ENCODE measurements at places on chromosomes 13 and 19.

- DNase-seq = no peak
These were observed 27.7 kb downstream of the TUBA3C start for GRCh38 chr13:19153782-19154450.

DNA sequence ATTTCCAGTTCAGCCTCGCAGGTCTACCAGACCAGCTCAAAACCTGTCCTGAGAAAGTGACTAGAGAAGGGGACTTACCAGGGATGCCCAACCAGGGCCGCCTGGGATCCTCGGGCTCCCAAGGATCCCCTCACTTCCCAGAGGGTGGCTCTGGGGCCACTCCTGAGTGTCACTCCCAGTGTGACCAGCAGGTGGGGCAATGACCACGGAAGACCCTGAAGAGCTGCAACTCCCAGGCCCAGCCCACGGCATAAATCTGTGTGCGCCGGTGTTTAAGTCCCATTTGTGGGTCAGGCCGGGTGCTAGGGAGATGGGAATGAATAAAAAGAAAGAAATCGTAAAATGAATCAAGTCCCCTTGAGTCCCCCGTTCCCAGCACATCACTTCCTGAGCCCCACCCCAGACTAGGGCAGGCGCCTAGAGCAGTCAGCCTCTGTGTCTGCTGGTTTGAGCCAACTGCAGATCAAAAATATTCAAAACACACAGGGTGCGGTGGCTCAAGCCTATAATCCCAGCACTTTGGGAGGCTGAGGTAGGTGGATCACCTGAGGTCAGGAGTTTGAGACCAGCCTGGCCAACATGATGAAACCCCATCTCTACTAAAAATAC is 10.7 kb downstream of the PTGIR start:
- DNase-seq = peak; percentile 85

DNA sequence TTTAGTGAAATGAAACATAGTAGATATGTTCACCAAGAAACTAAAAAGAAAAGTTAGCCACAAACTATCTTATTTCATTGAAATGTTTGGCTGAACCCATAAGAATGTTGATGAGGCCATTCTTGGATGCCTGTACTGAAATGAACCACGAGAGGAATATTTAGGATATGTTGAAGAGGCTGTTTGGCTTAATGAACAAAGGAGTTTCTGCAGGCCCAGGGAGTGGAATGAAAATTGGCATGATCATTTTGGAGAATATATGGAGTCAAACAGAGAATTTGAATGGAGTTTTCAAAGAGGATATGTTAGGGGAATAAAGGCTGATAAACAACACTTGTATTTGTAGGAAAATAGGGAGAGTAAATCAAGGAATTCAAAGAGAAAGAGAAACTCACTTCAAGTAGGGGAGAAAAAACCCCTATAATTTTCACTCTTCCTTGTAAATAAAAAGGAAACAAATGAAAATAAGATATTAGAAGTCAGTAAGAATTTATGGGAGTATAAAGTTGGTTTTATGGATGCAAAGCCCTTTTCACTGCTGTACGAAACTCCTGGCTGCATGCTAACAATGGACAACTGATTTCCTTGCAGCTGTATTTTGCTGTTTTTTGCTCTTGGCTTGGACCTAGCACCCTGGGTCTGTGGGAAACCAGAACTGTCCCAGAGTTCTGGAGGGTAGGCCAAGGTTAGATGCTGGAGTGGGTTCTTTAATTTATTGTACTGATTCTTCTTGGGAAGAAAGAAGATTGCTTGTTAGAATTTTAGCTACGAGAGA is 36.5 kb downstream of the KL start:
- DNase-seq = no peak

DNA sequence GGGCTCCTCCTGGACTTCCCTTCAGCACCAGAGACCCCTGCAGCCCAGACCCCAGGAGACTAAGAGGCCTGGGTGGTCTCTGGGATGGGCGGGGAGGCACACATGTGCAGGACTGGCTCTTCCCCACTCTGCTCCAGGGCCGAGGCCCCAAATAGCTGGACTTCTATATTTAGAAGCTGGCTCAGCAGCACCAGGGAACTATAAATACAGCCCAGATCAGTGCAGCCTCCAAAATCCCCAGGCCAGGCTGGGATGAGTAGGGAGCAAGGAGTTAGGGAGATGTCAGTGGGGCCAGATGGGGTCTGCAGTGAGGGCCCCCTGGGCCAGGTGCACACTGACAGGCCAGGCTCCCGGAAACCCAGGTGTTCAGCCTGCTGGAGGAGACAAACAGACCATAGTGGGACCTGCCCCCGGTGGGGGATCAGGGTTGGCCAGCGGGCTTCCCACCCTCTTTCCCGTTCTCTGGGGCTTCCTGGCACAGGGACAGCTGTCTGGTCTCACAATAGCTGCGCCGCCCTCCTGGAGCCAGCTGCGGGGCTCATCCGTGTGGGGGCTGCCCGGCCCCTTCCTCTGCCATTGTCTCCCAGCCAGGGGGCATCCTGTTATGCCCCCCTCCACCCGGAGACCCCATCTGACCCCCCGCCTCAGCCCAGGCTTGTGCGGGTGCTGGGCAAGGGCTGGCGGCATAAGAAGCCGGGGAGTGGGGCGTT is 5.5 kb upstream of the ADGRE5 start:
- no peak for DNase-seq

- no peak for DNase-seq
These were observed 161.1 kb downstream of the LMO7 start for GRCh38 chr13:75797239-75797638.

DNA sequence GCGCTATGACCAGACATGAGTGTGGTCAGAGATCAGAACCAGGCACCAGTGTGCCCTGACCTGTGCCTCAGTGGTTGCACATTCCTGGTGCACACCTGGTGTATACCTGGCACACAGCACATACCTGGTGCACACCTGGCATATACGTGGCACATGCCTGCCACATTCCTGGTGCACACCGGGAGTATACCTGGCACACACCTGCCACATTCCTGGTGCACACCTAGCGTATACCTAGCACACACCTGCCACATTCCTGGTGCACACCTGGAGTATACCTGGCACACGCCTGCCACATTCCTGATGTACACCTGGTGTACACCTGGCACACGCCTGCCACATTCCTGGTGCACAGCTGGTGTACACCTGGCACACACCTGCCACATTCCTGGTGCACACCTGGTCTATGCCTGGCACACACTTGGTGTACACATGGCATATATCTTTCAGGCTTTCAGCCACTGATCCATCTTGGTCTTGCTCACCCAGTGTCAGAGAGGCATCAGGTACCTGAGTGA is 61.3 kb upstream of the ADGRL1 start:
- DNase-seq = no peak

GRCh38 chr19:47589824-47590223 is 16.9 kb upstream of the ZNF541 start:
- DNase-seq = no peak

DNA sequence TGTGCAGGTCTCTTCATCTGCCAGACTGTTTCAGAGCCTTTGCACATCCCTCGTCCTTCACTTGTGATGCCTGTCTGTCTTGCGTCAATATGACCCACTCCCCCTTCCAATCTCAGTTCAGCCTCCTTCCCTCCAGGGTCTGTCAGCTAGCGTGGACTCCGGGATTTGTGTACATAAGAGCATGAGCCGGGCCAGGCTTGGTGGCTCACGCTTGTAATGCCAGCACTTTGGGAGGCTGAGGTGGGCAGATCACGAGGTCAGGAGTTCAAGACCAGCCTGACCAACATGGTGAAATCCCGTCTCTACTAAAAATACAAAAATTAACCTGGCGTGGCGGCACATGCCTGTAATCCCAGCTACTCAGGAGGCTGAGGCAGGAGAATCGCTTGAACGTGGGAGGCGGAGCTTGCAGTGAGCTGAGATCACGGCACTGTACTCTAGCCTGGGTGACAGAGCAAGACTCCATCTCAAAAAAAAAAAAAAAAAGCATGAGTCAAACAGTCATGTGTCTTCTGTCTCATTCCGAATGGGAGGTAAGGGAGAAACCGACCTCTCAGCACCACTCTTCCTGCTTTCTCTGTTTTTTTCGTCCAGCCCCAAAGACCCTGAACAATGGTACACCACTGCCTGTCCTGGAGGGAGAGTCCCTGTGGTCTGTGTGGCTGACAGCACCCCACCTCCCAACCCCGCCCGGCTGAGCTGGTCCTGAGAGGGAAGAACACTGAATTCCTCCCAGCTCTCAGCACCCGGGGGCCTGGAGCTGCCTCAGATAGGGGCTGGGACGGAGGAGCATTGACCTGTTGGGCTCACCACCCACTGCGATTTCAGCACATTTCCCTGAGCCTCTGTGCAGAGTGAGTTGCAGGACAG is 2.4 kb upstream of the SIGLEC9 start:
- no peak for DNase-seq

DNA sequence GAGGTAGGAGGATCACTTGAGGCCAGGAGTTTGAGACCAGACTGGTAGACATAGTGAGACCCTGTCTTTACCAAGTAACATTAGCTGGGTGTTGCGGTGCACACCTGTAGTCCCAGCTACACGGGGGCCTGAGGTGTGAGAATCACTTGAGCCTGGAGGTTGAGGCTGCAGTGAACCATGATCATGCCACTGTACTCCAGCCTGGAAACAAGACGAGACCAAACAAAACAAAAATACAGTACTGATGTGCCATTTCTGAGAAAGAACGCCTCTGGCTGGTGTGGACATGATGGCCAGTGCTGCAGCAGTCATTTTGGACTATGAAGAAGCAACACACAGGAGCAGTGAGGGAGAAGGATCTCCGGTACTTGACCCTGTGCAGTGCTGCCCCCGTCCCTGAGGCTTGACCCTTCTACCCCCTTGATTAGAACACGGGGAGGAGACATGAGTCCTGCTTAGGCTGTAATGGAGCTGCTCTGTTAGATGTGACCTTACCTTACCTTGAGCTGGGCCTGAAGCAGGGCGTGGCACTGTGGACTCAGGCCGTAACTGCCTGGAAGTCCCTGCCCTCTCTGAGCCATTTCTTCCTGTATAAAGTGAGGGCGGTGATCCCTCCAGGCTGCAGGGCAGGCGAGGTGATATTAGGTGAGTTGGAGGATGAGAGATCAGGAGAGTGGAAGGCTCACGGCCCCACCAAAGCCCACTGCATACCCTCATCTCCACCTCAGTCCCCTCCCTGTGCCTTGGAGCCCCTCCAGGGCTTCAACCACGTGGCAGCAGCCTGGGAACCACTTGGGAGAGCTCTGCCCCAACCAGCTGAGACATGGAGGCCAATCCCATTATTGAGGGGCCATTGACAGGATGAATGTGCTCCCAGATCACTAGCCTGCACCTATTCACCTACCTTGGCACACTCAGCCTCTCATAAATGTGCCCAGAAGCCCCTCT is 5.9 kb downstream of the RPL18A start:
- no peak for DNase-seq

GRCh38 chr13:96768524-96768923 is 225.8 kb downstream of the OXGR1 start:
- DNase-seq = no peak

DNA sequence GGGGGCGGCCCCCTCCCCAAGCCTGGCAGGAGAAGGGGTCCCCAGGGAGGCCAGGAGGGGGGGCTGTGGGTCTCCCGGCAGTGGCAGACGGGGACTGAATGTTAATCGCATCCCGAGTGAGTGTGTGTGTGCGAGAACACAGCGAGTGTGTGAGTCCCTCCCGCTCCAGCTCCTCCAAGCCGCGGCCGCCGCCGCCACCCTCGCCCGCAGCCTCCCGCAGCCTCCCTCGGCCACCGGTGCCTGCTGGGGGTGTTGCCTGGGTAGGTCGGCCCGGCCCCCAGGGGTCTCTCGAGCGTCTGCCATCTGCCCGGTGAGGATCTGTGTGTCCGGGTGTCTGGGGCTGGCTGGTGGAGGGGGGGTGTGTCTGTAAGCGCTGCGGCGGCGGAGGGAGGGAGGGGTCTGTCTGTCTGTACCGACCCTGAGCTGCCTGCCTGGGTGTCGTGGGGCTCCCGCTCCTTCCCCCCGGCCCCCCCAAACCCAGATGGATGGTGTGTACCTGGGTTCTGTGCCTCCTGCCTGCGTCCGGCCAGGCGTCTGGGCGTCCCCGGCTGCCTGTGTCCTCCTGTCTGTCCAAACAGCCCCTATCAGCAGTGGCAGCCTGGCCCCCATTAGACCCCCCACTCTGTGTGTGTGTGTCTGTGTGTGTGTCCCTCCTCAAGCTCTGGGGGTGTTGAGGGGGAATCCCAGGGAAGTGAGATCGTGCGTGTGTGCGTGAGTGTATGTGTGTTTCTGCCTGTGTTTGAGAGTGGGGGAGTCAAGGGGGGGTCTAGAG is at the start of gene GRIN2D:
TSS of gene GRIN2D (plus strand) at position 110 of the 772 bp plus-strand sequence. CDS start 4,725 bp downstream, outside the sequence.
- no peak for DNase-seq

DNA sequence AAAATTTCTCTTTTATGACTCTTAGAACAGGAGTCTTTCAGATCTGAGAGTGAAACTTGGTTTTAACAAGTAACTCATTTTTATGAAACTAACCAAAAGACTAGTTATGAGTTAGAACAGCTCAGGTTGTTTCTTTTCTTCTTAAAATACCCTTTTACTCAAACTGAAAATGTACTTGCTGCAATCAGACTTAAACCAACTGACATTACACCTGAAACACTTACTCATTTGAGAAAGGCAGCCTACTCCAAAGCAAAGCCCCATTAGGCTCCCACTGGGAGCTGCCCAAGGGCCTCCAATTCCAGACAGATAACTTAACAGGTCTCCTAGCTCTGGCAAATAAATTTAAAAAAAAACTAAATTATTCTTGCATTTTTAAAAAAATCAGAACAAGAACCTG is 3.6 kb downstream of the FOXO1 start:
- DNase-seq = no peak

DNA sequence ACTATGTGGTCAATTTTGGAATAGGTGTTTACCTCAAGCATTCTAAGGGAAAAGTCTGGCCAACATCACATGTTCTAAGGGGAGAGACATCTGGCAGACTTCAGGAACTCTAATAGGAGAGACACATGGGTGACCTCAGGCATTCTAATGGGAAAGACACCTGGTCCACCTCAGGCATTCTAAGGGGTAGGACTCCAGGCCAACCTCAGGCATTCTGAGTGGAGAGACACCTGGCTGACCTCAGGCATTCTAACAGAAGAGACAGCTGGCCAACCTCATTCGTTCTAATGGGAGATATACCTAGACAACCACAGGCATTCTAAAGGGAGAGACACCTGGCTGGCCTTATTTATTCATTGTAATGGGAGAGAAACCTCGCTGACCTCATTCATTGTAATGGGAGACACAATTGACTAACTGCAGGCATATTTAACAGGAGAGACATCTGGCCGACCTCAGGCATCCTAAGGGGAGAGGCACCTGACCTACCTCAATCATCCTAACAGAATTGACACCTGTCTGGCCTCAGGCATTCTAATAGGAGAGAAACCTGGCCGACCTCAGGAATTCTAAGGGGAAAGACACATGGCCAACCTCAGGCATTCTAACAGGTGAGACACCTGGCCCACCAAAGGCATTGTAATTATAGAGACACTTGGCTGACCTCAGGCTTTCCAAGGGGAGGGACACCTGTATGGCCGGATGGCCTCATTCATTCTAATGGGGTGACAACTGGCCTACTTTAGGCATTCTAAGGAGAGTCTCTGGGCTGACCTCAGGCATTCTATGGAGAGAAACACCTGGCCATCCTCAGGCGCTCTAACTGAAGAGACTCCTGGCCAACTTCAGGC is 1346.8 kb downstream of the UQCRFS1 start:
- no peak for DNase-seq

GRCh38 chr13:44874176-44874575 is 115.1 kb downstream of the NUFIP1 start:
- no peak for DNase-seq

GRCh38 chr19:49802836-49803528 is 10.1 kb downstream of the FUZ start:
- DNase-seq = no peak

GRCh38 chr19:54387991-54388801 is 23.5 kb upstream of the LAIR1 start:
- no peak for DNase-seq

- no peak for DNase-seq
These were observed 87.8 kb downstream of the FNDC3A start for GRCh38 chr13:49063497-49063896.
